Fibroblast of lung (primary cell): ENCODE measurements at places on chromosomes 7 and 10.

DNA sequence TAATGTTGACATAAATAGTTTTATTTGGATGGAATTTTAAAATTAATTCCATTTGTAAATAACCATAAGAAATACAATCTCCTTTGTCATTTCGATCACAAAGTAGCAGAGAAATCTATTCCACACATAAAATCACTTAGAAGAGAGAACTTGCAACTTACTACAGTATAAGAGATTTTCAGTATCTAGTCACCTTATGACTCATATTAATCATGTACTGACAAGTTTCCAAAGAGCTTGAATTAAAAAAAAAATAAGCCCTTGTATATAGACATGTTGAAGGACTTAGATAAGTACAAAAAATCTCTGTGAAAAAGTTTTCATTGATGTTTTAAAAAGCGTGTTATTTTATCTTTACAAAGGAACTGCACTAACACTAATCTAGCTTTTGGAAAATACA, 207.1 kb upstream of the ETV1 start:
- DNase-seq, result no peak

DNA sequence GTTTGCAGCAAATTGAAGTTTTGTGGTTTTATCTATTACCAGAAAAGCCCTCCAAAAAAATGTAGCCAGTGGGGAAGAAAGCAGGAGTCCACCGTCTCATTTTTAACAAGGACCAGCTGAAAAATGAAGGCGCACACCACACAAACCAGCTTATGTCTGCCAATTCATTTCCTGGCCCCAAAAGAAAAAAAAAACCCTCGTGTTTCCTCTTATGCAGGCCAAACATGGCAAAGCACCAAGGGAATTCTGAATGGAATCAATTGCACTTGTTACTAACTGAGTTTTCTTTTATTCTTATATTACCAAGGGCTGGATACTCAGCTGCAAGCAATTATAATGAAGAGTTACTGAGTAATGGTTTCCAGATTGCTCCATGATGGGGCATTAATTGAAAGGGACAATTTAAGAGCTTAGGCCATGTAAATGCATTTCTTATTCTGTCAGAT, 428.3 kb upstream of the NPVF start:
- peak; percentile 30 for DNase-seq

- DNase-seq, result no peak
These were observed 17.0 kb downstream of the TRPV5 start for GRCh38 chr7:142916508-142916907.

DNA sequence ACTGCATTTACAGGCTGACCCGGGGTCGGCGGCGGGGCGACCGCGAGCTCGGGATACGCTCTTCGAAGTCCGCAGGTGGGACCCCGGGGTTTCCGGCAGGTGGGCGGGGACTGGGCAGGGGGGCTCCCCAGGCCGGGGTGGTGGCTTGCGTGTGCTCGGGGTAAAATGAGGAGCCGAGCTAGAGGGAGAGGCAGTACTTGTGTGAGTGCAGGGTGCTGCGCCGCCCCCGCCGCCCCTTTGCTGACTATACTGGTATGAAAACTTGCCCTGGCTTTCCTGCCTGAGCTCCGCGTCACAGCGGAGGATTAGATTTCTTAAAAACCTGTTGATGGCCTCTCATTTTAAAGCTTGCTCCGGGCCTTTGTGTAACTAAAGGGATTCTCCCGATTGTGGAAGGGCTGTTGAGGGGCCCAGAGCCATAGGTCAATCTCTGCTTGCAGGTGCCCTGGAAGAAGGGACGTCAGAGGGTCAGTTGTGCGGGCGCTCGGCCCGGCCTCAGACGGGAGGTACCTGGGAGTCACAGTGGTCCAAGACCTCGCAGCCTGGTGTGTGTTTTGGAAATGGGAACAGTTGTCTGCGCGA, 488 bp downstream of the ARMC10 start:
- peak; percentile 34 for DNase-seq

GRCh38 chr10:10910634-10911033, 107.0 kb upstream of the CELF2 start:
- peak; percentile 27 for DNase-seq

- DNase-seq, result no peak
These were observed 3.9 kb upstream of the FAS start for GRCh38 chr10:88986549-88987242.

DNA sequence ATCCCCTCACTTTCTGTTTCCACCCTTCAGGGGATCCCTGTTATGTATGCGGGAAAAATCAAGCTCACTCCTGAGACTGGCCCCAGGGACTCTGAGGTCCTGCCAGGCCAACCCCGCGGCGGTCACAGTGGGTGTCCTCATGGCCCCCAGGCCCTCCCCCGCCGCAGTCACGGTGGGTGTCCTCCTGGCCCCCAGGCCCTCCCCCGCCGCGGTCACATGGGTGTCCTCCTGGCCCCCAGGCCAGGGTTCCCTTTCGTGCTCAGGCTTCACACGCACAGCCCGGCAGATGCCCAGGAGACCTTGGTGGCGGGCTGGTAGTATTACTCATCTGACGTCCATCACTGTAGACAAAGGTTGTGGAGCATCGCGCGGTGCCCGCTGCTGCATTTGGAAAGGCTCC, 491.0 kb upstream of the FOXK1 start:
- no peak for DNase-seq

- DNase-seq, result no peak
These were observed 4.7 kb upstream of the ENTPD7 start for GRCh38 chr10:99654390-99655175.

- DNase-seq, result no peak
These were observed 68.0 kb downstream of the TRIL start for GRCh38 chr7:28890137-28890536.

- DNase-seq, result no peak
These were observed 5.2 kb upstream of the OTUD1 start for GRCh38 chr10:23433701-23434100.

DNA sequence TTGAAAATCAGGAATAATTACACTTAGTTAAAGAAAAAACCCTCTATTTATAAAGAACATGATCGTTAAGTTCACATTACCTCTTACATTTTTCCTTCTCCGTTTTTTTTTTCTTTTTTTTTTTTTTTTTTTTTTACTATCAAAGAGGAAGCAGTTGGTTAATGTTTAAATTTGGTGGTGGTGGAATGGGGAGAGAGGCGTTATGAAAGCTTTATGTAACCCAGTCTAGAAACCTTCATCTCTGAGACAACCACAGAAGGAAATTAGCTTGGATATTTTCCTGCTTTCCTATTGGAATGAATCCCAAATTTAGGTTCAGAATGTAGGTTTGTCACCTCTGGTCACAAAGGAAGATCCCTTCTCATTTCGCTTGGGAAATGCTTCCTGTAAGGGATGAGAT, 31.5 kb upstream of the LHFPL3 start:
- no peak for DNase-seq

- peak; percentile 56 for DNase-seq
These were observed 444.3 kb downstream of the AUTS2 start for GRCh38 chr7:70042533-70042932.

DNA sequence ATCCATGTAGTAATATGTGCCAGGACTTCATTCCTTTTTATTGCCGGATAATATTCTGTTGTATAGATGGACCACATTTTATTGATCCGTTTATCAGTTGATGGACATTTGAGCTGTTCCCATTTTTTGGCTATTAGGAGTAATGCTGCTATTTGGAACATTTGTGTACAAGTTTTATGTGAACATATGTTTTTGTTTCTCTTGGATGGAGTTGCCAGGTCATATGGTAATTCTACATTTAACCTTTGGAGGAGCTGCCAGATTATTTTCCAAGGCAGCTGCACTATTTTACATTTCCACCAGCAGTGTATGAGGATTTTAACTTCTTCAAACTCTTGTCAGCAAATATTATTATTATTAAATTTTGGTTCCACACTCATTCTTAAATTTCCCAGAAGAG, 59.2 kb downstream of the C10orf90 start:
- DNase-seq, result no peak

- DNase-seq, result peak; percentile 71
These were observed 82.3 kb downstream of the PRKAG2 start for GRCh38 chr7:151794508-151795167.

DNA sequence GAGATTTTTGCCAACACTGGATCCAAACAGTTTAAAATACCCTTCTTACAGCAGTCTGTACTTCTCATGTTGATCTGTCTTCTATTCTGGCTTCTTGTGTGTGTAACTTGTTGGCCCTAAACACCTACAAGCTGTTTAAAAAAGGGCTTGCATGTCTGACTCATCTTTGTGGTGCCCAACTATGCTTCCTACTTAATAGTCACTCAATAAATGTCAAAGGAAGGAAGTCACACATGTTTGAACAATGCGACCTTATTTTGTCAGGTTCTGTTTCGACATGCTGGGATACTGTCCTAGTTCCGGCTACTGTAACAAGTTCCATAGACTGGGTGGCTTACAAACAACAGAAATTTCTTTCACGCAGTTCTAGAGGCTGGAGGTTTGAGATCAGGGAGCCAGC, 9.4 kb upstream of the GRK5 start:
- DNase-seq, result peak; percentile 67

- no peak for DNase-seq
These were observed 420.2 kb downstream of the PTPRN2 start for GRCh38 chr7:158167373-158167772.

DNA sequence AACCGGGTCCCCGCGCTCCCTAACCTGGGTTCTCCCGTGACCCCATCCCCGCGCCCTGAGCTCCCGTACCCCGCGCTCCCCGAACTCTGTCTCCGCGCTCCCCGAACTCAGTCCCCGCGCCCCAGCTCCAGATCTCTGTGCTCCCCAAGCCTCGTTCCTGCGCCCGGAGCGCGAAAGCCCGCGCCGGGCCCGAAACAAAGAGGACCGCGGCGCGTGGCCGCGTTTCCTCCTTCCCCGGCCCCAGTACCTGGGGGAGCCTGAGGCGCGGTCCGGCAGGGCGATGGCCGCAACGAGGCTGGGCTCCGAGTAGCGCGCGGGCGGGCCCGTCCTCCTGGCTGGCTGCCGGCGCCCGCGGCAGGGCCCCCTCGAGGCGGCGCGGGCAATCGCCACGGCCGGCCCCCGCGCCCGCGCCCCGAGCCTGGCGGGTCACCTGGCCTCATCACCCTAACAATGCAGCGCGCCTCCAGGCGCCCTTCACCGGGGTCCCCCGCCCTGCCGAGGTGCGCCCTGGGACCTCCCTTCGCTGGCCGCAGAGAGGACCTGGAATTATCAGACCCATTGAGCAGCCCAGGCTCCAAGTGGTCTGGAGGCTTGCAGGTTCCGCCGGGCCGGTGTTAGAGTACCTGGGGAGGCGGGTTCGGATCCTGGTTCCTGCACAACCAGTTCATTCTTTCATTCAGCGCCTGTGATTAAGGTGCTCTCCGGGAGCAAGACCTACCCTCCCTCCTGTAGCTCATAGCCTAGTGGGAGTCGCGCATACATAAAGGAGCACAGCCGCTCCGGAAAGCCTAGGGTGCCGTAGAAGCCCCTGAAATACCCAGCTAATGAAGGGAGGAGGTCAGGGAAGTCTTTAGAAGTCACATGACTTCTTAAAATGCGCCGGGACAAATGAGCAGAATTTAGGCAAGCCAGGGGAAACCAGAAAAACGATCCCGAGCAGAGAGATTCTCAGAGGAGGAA, at the start of gene TNS3:
Gene TNS3, minus strand, starts transcription at position 308 of the 960 bp plus-strand sequence. CDS start 142,475 bp downstream, outside the sequence.
- peak; percentile 44 for DNase-seq

DNA sequence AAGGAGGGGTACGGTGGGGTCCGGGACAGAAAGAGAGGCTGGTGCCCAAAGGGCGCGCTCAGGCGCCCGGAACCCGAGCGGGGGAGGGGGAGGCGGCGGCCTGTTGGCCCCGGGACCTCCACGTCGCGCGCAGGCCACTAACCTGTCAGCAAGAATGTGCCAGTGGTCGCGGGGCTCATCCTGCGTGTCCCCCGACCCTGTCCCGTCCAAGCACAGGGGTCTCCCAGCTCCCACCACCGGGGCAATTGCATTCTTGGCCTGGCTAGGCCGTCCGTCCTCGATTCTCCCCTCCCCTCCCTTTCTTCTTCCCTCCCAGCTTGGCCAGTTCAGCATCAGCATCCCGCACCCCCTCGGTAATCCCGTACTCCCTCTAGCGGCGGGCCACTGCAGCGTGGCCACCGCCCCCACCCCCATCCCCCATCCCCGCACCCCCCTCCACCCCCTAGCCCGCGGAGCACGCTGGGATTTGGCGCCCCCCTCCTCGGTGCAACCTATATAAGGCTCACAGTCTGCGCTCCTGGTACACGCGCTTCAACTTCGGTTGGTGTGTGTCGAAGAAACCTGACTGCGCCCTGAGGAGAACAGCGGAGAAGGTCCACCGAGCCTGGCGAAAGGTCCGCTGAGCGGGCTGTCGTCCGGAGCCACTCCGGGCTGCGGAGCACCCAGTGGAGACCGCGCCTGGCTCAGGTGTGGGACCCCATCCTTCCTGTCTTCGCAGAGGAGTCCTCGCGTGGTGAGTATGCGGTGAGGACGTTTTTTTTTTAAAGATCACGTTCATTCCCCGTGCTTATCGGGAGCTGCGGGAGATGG, at the start of gene SGCE:
Gene SGCE, minus strand, starts transcription at position 286 of the 810 bp plus-strand sequence. Its CDS starts 35 bp downstream, at position 251.
- DNase-seq, result peak; percentile 85

GRCh38 chr10:107585630-107586029, 421.1 kb upstream of the SORCS1 start:
- no peak for DNase-seq

DNA sequence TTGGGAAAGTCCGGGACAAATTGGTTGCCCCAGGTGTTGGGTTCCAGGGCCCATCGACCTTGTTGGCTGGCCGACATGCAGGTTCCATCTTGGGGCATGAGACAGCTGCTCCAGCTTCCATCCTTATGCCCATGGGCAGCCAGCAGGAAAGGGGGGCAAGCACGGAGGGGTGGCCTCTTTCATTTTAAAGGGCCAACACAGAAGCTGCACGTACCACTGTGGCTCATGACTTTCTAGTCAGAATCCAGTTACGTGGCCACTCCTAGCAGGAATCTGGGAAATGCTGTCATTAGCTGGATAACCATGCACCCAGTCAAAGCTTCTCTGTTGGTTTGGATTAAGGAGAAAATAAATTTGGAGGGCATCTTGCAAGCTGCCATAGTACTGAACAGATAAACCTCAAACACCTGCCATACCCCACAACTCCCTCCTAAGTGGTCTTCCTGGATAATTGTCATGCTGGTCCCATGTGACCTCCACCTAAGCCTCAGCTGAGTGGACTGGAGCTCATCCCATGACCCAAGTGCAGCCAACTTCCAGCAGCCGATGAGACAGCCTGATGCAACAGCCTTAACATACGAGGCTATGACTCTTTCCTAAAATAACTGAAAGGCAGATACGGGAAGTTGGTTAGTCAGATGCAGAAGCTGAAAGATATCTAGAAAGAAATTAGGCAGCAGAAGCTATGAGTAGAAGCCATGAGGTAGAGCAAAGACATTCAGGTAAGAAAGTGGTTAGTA, 21.4 kb upstream of the GSDME start:
- peak; percentile 80 for DNase-seq

- DNase-seq, result no peak
These were observed 60.8 kb upstream of the CFAP46 start for GRCh38 chr10:133003188-133003587.

DNA sequence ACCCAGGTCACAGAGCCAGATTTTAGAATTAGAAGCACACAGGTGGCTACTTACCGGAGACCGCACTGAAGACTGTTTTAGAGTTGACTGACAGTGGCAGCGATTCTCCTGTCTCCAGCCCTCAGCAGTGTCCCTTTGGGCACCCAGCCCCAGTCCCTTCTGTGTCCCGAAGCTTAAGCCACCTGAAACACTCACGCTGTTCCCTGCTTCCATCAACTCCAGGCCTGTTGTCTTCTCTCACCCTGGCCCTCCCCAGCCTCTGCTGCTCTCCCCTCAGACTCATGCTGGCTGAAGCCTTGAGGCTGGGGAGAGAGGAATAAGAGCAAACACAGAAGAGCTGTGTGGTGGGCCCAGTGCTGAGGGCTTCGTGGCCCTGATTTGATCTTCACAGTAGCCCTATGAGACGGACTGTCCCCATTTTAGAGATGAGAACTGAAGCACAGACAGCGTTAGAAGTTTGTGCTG, 10.6 kb downstream of the SAP25 start:
- DNase-seq, result no peak
